GM12892 (cell line): ENCODE measurements at places on chromosomes 1 and 21.

GRCh38 chr1:3506943-3507342 lies 52.5 kb downstream of the ARHGEF16 start:
- DNase-seq = no peak

DNA sequence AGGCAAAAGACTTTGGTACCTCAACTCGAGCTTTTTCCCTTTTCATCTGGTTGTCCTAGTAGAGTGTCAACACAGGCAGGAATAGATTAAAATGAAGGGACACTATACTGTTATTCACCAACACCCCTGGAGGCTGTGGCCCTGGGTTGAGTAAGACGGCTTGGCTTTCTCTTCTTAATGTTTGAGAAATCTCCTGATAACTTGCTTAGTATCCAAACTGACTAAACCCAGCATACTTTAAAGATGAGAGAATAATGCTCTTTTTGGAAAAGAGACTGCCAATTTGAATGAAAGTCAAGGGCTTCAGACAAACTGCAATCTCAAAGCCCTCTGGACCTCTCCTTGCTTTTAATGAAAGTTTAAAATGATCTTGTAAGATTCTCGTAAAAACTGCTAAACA lies 2.6 kb upstream of the SLC30A1 start:
- no peak for DNase-seq

- DNase-seq = no peak
Measured at GRCh38 chr1:57088653-57089052, 122.8 kb upstream of the C8B start.

DNA sequence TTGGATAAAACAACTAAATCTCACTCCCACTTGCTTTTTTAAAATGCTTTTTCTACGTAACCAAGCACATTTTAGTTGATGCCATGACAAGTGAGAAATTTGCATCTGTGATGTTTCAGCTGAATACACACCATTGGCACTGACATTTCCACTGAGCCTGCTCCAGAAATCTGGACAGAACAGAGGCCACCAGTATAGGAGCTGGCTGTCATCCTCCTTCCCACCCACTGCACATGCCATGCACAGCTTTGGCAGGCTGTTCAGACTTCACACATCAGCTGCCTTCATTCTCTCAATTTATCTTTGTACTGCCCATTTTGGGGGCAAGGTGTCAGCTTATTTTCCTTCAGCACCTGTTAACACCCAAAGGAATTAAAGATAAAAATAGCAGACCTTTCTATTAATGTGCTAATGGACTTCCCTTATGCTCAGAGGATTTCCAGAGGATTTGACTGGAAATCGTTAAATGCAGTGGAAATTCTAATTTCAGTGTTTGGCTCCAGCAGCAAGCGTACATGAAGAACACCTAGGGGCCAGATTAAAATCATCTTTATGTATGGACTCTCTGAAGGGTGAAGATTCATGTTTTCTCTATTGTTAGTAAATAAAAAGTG lies 12.9 kb upstream of the PODN start:
- no peak for DNase-seq

DNA sequence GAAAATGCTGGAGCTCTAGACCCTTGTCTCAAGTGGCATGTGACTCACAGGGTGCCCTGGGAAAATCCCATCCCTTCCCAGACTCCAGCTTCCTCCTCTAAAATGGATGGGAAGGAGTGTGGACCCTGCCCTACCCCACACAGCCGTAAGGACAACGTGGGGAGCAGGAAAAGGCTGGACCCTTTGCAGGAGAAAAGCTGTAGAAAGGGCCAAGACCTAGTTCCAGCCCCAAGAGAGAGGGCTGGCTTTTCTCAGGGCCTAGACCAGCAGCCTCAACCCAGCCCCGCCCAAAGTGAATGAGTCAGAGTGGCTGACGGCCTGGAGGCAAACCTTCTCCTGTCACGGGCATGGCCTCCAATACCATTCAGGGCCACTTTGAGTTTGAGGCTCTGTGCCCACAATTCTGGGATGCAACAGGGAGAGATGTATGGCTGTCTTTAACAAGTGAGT lies 1.1 kb downstream of the LAMB3 start:
- DNase-seq = no peak

GRCh38 chr1:21139601-21140000 lies 37.1 kb downstream of the EIF4G3 start:
- no peak for DNase-seq

DNA sequence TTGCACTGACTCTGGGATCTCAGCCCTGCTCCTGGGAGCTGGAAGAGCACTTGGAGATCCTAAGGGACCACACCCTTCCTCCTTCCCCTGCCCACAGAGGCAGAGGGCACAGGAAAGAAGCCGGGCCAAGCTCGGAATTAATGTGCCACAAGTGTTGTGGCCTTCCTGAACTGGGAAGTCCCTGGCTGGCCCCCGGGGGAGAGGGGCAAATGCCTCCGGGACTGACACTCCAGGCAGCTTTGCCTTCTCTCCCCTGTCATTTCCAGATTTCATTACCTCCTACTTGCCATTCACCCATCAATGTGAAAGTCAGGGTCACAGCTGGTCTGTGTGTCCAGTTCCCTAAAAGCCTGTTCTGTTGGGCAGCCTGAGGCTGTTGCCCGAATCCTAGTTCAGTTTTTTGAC lies 21.7 kb downstream of the SESN2 start:
- DNase-seq = no peak

DNA sequence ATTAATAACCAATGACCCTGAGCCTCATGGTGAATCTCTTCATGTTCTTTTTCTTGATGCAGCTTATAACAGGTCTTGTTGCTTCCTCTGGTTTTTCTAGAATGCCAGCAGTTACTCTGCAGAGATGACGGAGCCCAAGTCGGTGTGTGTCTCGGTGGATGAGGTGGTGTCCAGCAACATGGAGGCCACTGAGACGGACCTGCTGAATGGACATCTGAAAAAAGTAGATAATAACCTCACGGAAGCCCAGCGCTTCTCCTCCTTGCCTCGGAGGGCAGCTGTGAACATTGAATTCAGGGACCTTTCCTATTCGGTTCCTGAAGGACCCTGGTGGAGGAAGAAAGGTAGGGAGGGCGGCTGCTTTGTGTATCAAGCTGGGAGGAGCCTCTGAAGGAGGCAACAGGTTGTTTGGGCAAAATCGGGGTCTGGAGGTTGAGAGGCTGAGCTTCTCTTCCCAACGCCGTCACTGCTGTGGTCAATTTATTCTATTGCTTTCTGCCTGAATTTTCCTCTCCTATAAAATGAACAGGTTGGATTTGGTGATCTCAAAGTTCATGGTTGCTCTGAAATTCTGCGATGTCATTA lies 6.7 kb downstream of the ABCG1 start:
- DNase-seq = no peak

GRCh38 chr21:15061747-15062605 lies 2.8 kb downstream of the NRIP1 start:
- DNase-seq = no peak
